HT1080 (cell line): ENCODE measurements at places on chromosomes 16 and 17. TPM values are rescaled to one million over a fixed set of nuclear protein-coding genes. Genes with fewer than 3 reads are reported as not detected.

GRCh38 chr17:5220074-5220473 is 14.6 kb downstream of the SCIMP start:
- no peak for DNase-seq

- DNase-seq, result no peak
Measured at GRCh38 chr16:2515180-2515851, 1.6 kb downstream of the ATP6V0C start.

DNA sequence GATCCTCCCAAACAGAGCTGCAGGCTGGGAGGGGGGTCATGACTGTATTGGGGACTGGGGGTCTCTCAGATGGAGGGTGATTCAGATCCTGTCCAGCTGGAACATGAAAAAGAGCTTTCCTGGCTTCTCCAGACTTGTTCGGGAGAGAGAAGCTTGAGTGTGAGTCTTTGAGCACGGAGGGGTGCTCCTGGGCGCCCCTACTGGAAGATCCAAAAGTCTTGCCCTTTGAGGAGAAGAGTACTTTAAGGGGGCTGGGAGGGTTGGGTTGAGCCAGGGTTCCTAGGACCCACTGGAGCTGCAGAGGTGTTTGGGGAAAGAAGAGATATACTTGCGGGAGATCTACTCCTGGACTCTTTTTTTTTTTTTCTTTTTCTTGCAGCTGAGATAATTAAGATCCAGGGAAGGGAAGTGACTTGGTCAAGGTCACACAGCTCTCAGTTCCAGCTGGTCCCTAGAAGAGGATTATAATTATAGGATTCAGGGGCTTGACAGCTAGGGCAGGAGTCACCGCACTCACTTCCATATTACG is 8.4 kb downstream of the RARA start:
- DNase-seq, result peak; percentile 80

USP6 gene
- under 0.01 TPM in 1 of 2 replicates, not detected in the other for total RNA-seq

DNA sequence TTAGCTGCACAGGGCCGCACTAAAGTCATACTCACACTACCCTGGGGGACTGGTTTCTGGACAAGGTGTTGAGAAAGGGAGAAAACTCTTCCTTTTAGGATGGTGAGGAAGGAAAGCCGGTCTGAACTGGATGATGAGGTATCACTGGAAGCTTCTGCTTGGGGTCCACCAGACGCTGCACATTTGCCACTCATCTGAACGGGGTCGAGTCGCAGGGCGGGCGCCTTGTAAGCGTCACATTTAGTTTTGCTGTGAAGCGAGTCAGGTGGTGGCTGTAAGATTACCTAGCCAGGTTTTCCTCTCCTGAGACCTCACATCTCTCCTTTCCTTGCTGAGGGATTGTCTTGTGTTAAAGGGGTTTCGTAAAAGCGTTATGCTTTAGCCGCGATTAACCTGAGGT is 2.3 kb downstream of the JPT2 start:
- no peak for DNase-seq
